ENCODE measurements at places on chromosomes 6 and 20.

GRCh38 chr6:14722001-14722562, 523.8 kb upstream of the JARID2 start:
- no peak for DNase-seq

GRCh38 chr6:107550241-107550840, 60.4 kb downstream of the SOBP start:
- no peak for DNase-seq

GRCh38 chr6:37176268-37177076, 6.5 kb downstream of the PIM1 start:
- no peak for DNase-seq

DNA sequence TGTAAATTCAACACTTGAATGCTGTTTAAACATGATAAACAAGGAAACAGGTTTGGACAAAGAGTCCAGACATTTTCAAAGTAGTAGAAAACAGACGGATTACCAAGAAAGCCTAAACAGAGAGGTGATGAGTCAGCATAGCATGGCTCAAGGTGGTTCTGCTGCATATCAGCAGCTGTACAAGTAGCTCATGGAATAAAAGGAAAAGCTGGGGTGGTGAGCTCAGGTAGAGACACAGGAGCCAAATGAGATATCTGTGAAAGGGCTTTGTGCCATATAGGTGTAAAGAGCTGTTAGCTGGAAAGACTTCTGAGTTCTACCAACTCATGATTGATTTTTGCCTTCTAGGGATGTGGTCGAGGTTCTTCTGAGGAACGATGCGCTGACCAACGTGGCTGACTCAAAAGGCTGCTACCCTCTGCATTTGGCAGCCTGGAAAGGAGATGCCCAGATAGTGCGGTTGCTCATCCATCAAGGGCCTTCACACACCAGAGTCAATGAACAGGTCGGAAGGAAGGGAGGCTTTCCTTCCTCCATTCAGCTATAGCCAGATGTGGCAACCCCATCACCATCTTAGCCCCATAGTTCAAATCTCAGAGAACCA, 80.7 kb downstream of the ANKS1A start:
- no peak for DNase-seq

DNA sequence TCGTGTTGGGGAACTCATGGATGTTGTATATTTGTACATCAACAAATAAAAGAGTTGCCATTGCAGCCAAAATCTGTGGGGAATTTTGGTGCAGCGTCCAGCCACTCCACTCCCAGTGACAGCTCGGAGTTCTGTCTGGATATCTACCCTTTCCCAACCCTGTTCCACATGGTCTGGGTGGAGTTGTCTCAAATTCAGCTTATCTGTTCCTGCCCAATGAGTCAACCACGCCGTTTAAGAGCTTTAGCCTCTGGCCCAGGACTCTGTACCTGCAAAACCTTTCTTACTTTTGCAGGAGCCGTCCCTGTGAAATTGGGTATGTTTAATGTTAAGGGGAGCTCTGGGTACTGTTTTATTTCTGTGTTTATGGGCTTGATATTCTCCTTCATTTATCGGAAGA, 33.9 kb upstream of the OVOL2 start:
- no peak for DNase-seq

GRCh38 chr20:59390437-59390836, 90.0 kb downstream of the EDN3 start:
- DNase-seq: no peak

GRCh38 chr20:6870559-6870958, 103.1 kb downstream of the BMP2 start:
- no peak for DNase-seq

- no peak for DNase-seq
Observed at GRCh38 chr6:167210375-167211294, 52.9 kb upstream of the GPR31 start.

GRCh38 chr6:127907960-127908640, 7.2 kb upstream of the THEMIS start:
- no peak for DNase-seq

- no peak for DNase-seq
Observed at GRCh38 chr20:15475483-15475882, 1097.8 kb downstream of the KIF16B start.

DNA sequence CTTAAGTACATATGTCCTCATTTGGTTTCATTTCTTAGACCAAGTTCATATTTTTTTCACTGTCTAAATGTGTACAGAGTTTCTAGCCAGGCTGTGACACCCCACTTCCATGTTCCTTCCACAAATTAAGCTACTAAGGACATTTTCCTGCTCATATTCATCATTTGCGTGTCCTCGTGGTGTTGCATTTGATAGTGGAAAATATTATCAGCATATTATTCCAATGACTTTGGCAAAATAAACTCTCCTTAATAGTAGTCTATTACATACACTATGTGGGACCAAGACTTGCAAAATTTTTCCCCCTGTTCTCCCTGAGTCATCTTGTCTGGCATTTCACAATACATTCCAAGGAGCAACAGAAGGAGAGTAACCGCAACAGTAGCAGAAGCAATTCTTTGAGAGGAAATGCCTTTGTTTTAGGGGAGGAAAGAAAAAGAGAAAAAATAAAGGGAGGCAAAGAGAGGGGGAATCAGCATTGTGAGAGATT, 599.2 kb downstream of the COL12A1 start:
- no peak for DNase-seq

DNA sequence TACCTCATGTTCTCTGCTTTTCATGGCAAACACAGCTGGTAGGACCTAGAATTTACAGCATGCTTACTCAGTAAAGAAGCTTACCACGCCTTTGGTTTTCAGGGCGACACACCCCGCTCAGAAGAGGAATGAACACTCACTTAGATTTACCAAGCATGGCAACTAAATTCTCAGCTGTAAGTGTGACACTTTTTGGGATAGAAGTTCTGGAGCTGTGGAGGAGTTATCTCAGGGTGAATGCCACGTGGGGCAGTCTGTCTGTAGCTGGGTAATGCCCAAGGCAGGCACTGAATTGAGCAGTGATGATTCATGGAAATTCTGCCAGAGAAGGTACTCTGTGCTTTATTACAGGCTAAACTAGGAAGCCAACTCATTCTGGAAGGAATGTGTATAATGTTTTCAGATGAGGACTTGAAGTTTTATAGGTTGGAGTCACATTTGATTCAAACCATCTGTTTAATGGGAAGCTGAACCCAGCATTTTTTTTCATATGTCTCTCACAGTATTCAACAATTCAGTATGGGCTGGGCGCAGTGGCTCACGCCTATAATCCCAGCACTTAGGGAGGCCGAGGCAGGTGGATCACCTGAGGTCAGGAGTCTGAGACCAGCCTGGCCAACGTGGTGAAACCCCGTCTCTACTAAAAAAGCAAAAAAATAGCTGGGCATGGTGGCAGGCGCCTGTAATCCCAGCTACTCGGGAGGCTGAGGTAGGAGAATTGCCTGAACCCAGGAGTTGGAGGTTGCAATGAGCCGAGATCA, 3.5 kb upstream of the PRIM2 start:
- no peak for DNase-seq

- DNase-seq: no peak
Observed at GRCh38 chr6:81465859-81466258, 286.6 kb downstream of the TENT5A start.

DNA sequence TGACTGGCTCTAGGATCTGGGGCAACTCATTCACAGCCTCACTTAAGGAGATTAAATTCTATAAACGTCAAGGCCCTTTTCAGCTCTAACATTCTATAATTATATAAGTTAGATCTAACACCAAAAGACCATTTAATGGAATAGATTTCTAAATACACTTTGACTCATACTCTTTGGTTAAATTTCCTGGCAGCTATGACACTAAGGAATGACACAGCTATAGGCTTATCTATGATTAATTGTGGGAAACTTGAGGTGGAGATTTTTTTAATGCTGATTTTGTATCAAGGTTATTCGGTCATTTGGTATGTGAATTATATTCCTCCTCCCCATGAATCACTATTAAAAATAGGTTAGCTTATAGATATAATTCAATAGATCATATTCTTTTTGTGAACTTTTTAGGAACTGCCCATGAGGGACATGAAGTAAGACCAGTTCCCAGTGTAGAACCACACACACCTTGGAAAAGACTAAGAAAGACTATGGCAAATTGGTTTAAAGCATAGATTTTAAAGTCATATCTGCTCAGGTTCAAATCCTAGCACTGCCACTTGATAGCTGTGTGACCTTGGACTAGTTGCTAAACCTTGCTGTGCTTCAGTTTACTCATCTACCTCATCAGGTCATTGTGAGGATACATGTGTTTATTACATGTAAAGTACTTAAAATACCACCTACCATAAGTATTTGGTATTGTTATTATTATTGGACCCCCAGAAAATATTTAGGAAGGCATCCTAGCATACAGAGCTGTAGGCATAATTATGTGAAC, 116.0 kb downstream of the CRYBG1 start:
- no peak for DNase-seq

- no peak for DNase-seq
Observed at GRCh38 chr6:131792091-131792496, 15.7 kb upstream of the ENPP1 start.

DNA sequence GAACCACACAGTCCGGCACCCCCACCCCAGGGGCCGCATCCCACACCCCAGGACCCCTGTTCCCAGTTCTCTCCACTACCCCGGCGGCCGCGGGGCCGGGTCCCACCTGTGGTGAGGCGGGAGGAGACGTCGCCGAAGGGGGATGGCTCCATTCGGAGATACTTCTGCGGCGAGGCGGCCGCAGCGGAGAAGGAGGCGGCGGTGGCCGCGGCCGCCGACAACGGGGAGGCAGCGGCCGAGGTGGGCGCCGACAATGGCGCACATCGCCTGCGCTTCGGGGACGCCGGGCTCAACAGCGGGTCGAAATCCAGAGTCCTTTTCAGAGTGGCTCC, 723 bp downstream of the AKIRIN2 start:
- no peak for DNase-seq

- no peak for DNase-seq
Observed at GRCh38 chr6:30778001-30778635, 33.8 kb upstream of the IER3 start.

GRCh38 chr6:31190488-31190887, 20.0 kb upstream of the POU5F1 start:
- DNase-seq: no peak

DNA sequence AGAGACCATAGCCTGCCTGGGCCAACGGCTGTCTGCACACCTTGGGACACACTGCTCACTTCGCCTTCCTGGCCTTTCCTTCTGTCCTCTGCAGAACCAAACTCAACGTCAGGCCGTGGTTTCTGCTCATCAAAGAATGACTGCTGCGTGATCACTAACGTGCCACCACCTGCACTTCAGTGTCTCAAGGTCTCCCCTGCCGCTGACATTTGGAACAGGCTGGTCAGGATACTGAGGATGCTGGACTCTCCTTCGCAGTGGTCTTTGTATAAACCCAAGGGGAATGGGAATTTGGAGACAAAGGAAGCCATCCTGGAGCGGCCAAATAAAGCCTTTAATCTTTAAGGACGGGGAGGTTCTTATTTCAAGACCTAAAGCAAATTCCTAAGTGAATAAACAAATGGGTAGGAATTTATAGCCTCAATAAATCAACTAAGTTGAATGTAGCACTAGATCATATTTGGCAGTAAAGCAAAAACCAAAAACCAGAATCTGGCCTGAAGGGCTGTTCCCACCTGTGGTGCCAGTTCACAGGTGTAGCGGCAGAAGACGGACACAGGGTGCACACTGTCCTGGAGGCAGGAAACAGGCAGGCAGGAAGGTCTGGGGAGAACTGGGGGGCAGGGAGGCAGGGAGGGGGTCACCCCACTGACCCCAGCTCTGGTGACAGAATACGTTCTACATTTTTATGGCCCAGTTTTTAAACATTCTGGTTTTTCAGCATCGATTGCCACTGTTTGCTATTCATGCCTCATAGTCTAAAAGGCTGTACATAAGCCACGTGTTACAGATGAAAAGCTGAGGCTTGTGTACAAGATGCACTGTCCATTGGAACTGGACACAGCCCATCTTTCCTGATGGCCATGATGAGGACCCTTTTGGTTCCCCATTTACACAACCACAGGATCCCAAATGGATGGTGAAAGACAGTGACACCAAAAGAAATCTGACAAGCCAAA, 36.6 kb downstream of the ABHD12 start:
- DNase-seq: no peak

- no peak for DNase-seq
Observed at GRCh38 chr6:40998661-40999060, 40.4 kb downstream of the UNC5CL start.

- DNase-seq: no peak
Observed at GRCh38 chr20:31797364-31797763, 21.8 kb upstream of the MYLK2 start.

GRCh38 chr6:77178821-77179220, 284.5 kb downstream of the HTR1B start:
- DNase-seq: no peak
